AG10803 (cell line): ENCODE measurements at places on chromosomes 7 and 10.

- DNase-seq, result no peak
Measured at GRCh38 chr10:31959461-31960173, 31.0 kb upstream of the ARHGAP12 start.

DNA sequence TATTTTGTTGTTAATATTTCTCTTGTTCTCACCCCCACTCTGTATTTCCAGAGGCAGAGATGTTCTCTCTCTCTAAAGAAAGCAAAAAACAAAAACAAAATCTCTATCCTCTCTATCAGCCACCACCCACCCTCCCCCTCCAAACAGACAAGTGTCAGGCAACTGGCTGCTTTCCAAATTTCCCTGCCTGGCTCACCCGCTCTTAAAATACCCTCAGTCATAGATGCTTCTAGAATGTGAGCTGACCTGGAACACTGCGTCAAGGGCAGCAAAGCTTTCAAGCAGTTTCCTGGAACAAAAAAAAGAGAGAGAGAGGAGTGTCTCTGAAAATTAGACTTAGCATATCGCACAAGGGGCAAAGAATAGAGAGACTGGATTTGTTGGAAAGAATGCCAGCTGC is 341.0 kb upstream of the ZMIZ1 start:
- DNase-seq, result no peak

- DNase-seq, result no peak
Measured at GRCh38 chr10:20673175-20673574, 223.9 kb downstream of the NEBL start.

DNA sequence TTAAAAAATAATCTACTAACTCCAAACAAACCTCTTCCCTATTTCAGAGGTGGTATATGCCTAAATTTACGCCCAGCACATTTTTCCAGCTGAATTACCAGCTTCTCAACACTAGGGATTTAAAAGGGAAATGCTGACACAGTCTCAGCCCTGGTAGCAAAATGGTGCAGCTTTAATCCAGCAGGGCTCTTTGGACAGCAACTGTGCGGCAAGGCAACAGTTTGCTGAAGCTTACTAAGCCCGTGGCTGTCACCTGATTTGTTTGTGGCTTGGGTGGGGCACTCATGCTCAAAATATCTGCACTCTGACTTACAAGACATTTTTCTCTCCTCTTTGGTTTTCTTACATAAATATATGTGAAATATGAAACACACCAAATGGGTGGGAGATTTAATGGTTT is 206.7 kb downstream of the POU6F2 start:
- DNase-seq, result no peak

GRCh38 chr10:97210543-97210960 is 24.8 kb upstream of the SLIT1 start:
- DNase-seq, result peak; percentile 58

DNA sequence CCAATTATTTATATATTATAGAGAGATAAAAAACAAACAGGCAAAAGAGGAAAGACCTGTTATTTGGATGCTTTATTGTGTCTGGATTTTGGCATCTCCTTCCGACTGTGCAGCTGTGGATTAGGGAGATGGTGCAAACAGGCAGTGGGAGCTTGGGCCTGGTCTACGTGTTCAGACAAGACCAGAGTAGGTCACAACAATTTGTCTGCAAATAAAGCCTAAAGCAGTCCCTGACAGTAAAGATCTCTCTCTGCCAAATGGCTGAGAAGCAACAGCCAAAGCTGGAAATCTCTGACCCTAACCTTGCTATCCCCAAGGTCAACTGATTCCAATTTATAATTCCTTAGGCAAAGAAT is 82.0 kb downstream of the ABLIM1 start:
- no peak for DNase-seq

DNA sequence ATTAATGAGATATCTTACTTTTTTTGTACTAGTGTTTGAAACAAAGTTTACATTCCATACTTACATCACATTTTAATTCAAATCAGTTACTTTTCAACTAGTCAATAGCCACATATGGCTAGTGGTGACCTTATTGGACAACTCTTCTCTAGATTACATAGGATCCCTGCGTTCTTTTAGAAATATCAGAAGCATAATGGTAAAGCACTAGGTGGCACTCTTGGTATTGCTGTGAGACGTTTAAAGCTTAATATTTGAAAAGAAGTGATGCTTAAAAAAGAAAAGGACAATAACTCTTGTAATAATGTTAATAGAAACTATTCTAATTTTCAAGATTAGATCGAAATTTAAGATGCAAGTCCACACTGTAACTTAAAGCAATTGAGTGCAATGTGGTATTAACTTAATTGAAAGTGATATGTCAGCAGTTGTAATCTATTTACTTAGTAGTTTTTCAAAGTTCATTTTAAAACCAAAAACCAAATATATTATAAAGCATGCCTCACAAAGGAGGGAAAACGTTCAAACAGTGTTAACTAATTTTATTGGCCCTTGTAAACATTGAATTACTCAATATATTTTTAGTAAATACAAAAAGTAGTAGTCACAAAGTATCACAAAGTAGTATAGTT is 339.1 kb downstream of the ATRNL1 start:
- DNase-seq, result peak; percentile 0

- no peak for DNase-seq
Measured at GRCh38 chr7:158303121-158303520, 284.5 kb downstream of the PTPRN2 start.

DNA sequence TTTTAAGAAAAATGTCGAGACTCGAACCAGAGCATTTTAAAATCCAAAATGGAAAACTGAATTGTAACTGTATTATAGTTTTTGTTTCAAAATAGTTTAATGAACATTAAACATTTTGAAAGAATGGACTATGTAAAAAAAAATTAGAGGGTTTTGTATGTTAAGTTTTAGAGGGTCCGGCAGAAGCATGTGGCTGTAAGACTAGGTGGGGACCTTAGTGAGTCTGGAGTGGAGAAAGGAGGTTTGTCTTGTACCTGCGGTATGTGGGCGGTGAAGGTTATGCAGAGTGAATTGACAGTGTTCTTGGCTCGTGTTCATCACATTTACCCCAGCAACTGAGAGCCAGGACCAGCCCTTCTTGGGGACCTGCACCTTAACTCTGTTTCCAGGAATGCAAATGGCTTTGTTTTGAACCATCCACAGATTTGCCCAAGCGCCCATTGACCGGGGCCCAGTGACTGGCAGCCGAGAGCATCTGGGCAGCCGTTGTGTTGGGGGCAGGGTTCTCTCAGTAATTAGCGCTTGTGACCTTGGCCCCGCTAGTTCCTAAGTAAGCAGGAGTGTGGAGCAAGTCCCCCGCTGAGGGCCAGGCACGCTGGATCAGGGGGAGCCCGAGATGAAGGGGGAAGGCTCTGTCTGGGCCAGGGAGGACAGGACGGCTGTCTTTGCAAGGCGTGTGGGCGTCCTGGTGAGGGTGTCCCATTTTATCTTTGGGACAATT is 1.4 kb upstream of the KLF6 start:
- peak; percentile 10 for DNase-seq

DNA sequence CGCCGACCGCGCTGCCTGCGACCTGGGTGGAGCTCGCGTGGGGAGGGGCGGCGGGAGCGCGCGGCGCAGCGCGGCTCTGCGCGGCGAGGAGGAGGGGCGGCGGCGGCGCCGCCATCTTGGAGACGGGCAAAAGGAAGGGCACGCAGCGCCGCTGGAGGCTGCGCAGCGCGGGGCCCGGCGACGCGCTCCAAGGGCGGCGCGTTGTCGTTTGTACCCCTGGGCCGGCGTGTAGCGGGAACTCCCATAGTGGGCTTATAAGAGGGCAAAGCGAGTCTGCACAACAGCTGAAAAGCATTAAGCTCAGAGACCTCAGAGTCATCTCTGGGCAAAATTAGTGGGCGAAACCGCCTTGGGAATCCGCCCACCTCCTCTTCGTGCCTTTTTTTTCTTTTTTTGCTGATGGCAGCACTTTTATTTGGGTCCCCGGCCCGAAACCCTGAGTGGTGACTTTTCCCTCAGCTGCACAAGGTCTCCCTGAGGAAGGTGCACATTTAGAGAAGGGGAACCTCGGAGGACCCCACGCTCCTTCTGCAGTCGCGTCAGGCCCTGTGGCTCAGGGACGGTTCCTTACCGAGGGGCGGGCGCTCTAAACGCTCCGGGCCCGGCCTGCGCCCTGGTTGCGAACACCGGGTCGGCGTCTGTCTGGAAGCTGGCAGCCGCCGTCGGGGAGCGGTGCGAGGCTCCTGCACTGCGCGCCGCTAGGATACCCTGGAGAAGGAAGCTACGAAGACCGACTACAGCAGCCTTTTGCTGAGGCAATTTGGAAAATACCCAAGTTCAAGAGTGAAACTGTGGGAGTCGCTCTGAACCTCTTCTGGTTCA is 428 bp upstream of the MCMBP start:
- DNase-seq, result peak; percentile 80

GRCh38 chr7:69670701-69671100 is 72.4 kb downstream of the AUTS2 start:
- DNase-seq, result peak; percentile 77

GRCh38 chr7:28988810-28989209 is 30.7 kb upstream of the TRIL start:
- peak; percentile 99 for DNase-seq

- peak; percentile 35 for DNase-seq
Measured at GRCh38 chr7:134016223-134016941, 110.8 kb upstream of the LRGUK start.

DNA sequence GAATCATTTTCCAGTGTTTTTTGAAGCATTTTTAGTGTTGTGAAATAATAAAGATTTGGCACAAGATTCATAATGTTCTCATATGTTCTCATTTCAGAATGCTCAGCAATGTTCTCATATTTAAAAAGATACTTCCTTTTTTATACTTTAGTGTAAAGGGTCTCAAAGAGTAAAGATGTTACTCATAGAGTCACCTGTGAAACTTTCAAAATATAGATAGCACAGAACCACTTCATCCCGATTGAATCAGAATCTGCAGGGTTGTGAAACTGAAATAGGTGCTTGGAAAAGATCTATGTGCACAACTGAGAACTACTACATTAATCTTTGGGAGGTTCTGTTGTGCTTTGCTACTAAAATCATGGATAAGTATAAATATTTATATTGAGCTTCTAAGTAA is 144.7 kb downstream of the MDFIC start:
- DNase-seq, result no peak

DNA sequence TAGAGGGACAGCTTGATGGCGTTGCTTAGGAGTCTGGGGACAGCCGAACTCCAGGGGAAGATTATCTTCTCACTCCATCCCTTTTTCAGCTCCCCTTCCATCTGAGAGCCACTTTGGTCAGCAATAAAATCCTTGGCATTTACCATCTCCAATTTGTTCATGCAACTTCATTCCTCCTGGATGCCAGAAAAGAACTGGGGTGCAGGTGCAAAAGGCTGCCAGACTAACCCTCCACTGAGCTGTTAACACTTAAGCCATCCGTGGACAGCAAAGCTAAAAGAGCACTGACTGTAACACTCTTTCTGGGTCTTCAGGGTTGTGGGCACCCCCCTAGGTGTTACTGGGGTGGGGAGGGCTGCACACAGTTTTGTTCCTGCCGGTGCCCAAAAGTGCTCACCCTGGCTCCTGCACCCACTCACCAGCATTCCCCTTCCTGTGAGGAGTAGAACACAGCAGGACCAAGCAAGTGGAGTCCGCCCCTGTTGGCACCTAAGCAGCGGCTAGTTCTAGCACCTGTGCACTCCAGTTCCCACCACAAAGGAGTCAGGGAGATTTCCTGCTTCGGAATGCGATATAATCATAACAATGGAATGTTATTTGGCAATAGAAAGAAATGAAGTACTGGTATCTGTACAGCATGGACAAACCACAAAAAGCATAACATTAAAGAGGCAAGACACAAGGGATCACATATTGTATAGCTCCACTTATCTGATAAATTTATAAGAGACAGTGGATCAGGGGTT is 95.1 kb downstream of the NPY start:
- peak; percentile 22 for DNase-seq

GRCh38 chr10:118955531-118955930 is 74.0 kb upstream of the NANOS1 start:
- DNase-seq, result no peak

DNA sequence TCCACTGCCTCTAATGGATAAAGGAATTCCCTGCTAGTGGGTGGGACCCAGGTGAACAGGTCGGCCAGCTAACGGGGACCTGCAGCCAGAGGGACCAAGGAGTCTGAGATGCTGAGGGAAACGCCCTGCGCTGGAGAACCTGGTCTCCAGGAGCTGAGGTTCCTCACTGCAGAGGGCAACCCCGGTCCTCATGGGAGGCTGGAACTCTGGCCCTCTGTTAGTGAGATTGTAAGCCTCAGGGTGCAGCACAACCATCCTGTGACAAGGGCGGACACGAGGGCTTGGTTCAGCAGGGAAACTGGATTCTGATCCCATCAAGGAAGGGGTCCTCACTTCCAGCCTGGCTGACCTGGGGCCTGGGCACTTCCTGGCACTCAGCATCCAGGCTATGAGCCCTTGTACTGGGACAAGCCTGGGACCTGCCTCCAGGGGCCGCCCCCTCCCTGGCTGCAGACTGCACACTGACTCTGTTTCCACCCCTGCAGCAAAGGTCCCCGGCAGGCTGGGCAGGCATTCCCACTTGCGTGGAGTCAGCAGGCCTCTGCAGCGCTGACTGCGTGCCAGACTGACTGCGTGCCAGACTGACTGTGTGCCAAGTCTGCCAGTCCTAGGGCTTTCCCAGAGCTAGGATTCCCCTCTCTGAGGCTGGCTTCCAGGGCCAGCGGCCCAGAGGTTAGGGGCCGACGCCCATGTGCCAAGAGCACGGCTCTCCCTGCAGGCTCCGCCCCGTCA is 143.2 kb downstream of the MAPK8 start:
- no peak for DNase-seq

DNA sequence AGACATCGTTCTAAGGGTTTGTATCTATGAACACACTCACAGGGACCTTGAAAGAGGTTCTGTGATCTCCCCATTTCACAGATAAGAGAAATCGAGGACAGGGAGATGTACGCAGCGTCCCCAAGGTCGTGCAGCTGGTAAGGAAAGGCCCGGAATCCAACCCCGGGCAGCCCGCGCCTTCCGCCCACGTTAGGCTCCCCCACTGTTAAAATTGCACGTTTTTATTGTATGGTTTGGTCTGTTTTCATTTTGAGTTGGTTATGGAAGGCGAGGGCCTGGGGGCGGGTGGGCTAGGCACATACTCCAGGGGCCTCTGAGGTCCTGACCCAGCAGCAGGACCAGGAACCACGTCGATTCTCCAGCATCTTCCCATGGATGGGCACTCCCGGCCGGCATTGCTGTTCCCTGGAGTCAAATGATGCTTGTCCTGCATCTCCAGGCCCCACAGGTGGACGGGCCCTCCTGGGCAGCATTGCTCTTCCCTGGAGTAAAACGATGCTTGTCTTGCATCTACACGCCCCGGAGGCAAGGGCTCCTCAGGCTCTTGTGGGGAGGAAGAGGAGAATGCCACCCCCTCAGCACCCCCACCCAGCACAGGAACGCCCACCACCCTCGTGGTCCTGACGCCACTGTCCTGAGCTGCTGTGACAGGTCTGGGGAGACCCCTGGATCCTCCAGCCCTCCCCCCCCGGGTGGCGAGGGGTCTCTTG is 65.9 kb downstream of the PDGFA start:
- DNase-seq, result no peak

- DNase-seq, result no peak
Measured at GRCh38 chr7:112283382-112283910, 77.0 kb downstream of the ZNF277 start.

- peak; percentile 71 for DNase-seq
Measured at GRCh38 chr10:29849126-29849833, 210.1 kb downstream of the JCAD start.

GRCh38 chr10:23604613-23605012 is 165.7 kb downstream of the OTUD1 start:
- DNase-seq, result no peak
